ENCODE measurements at places on chromosomes 4 and X.
A peak's percentile ranks its signal among the peaks of the same experiment; 100 is the strongest.

DNA sequence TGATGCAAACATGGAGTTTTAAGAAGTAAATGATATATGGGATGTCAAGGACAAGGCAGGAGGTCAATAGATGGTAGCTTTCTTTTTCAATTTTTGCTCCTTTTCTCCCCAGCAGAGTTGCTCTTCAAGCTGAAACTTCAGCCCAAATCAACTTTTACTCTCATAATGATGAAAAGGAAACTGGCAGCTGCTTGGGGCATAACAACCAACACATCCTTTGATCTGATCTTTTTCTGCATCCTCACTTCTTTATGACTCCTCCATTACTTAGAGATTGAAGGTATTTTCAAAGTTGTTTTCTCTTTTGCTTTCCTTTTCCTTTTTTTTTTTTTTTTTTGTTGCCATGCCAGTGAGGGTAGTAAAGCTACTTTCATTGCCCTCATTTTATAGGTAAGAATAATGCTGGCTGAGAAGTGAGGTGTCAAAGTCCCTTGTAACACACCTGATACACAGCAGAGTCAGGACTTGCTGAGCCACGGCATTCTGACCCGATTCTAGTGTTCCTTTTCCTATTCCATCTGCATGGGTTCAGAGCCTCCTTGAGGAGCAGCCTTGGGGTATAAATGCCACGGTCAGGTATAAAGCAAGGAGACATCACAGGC lies 26.9 kb downstream of the SLC2A9 start:
- no peak for DNase-seq

DNA sequence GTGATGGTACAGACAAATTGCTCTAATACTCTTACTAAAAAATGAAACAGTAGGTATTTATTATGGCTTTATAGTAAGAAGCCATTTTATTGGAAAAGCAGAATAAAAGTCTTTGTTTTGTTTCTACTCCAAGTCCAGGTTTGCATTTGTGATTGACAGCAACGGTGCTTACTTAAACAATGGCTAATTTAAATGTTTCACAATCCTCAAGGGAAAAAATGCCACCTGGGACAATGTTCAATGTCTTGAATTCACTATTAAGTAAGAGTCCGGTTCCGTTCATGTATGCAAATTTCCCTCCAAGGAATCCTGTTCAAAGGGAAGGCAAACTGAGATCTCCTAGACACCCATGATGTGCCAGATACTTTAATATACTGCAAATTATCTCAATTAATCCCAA lies 123.6 kb downstream of the RBM47 start:
- peak; percentile 34 for DNase-seq

DNA sequence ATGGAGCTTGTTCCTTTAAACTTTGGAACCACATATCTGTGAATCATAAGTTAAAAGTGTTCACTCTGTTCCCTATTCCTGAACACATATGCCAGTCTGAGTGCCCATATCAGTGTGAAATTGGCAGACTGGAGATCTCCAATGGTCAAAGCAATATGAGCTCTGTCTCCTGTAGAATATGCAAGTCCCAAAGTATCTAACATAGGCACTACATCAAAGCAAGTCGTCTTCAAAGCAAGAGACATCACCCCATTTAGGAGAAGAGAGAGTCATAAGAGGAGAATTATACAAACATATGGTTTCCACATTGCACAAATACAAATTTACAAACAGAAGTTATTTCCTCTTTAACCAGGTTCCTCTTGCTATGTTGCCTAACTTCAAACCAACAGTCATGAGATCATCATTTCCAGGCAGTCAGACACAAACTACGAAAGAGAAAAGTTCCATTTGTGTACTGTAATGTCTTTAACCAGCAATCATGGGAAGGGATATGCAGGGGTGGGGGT lies 9.9 kb upstream of the GK start:
- DNase-seq, result peak; percentile 86

GRCh38 chrX:10992110-10992509 lies 119.0 kb upstream of the HCCS start:
- no peak for DNase-seq

DNA sequence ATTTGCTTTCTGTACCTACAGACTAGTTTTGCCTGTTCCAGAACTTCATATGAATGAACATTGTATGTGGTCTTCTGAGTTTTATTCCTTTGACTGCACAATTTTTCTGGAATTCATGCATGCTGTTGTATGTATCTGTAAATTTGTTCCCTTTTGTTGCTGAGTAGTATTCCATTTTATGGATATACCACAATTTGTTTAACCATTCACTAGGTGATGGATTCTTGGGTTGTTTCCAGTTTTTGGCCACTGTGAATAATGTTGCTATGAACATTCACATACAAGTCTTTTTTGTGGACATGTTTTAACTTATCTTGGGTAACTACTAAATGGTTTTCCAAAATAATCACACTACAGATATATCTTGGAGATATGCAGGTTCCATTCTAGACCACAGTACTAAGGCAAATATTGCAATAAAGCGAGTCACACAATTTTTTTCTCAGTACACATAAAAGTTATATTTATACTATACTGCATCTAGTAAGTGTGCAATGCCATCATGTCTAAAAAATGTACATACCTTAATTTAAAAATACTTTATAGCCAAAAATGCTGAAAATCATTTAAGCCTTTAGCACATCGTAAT lies 58.7 kb downstream of the TSPAN5 start:
- DNase-seq, result no peak

DNA sequence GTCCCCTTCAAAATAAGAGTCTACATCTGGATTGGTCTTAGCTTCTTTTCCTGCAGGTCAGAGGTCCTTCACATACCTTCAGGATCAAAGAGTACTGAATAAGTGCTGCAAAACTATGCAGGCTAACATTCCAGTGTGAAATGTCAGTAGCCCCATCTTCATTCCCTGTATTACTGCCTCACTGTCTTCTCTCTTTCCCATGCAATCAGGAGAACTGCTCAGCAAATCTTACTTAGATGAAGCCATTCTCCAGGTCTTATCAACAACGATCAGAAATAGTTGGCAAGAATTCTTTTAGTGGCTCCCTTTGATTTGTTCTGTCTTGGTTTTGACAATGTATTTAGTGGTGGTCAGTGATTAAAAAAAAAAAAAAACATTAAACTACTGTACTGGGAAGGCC lies 26.0 kb upstream of the IQCM start:
- no peak for DNase-seq

DNA sequence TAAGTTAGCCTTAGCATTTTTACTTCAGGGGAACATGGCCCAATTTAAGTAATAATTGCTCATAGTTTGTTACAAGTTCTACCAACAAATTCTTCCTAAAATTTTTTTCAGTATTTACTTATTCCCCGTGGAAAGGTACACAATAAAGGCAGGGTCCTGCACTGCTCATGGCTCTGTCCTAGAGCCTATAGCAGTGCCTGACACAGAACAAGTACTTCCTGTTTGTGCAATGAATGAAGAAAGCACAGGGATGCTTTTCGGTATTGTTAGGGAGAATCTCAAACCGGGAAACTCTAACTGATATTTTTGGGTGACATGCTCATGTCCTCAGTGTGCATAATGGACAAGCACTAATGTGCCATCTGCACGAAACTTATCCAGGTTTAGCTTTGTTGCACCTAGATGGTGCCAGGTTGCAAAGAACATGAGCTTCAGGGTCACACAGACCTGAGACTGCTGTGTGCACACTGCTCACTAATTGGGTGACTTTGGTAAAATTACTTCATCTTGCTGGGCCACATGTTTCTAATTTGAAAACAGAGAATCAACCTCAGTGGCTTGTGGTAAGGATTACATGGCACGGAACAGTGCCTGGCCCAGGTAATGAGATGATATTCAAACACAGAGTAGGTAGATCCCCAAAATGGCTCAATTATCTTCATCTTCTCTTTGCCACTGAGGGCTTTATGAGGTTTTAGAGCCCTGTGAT lies 175.8 kb upstream of the NPY2R start:
- DNase-seq, result no peak

DNA sequence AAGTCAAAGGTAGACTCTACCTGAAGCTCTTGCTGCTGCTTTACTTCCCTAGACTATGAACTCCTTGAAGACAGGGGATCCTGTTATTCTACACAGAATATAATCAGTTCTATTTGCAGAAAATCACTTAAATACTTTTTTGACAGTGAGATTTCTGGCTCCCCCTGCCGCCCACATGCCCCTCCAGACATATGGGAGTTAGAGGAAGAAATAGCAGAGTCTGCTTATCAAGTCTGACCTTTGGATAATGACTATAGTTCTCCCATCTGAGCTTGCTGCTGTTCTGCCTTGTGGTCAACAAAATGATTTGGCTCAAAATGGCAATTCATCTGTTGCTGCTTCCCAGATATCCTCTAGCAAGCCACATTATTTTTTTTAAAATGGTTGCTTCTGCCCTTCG lies 101.1 kb downstream of the ENOX2 start:
- no peak for DNase-seq

DNA sequence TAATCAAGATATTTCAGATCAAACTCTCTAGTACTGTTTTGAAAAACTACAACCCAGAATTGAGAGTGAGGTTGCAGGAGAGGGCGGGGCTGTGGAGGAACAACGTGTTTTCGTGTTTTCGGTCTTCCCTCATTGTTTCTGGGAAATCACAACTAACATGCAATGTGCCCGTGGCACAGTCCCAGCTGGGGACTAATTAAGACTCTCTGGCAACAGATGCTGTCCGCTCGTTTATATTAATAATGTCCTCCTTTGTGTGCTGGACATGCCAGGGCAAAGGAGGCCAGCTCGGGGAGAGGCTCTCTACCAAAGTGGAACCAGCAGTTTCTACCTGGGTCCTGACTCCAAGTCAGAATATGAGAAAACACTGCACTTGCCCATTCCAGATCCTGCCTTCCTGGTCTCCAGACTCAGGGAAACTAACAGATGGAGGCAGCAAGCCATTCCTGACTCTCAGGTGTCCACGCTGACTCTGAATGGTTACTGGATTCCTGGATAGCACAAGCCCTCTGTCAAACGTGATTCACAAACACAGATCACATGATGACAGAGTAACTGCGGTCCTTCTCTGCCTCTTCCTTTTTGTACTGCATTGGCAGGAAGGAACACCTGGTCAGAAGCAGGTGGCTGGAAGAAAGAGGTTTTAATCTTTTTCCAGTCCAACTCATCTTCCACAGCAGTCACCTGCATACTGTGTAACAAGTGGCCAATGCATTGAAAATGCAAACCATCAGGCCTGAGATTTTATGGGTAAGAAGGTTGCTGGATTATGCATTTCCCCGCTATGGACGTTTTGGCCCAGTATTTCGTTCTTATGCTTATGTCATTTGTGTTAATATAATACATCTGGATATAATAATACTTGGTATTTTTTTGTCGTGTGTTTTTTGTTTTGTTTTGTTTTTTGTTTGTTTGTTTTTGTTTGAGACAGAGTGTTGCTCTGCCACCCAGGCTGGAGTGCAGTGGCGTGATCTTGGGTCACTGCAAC lies 65.0 kb downstream of the COQ2 start:
- peak; percentile 77 for DNase-seq

DNA sequence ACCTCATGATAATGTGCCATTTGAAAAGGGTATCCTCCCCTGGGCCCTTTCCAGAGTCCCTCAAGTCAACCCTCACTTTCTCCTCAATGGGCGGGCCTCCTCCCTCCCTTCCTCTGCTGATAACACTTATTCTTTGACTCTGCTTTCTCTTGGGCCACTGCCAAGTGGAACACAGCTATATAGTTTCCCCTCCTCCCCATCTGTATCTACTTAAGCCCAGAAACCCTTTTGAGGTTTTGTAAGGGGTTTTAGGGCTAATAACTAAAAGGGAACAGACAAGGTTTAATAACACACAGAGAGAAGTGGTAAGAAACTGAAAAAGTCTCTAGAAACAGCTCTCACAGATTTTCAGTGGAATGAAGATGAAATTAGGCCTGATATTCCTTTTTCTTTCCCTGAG lies 116.7 kb downstream of the GPC3 start:
- DNase-seq, result no peak

DNA sequence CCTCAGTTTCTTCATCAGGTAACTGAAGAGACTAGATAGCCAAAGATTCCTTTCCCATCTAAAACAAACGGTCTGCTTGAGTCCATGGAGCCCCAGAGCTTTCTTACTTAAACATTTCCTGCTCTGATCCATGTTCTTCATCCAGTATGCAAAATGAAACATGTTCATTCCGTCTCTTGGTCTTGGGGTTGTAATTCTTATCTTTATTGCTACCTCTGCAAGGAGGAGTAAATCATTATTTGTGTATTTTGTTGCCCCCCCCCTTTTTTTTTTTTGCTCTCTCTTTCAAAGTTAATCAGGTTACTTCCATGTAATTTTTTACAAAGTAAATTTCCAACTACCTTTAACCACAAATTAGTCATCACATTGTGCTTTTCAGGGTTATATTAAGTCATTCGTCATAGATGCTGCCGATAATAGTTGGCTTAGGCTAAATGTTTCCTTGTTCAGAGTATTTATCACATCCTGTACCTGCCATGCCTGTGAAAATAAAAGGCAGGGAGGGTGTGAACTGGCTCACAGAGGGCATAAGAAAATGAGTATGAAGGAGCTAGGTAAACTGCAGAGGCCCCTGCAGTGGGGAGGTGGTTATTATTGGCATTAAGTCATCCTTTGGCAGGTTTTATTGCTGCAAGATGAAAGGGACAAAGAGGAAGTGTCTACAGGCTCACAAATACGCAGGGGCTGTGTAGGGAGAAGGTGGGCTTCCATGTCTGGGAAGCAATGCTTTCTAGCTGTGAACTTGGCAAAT lies 76.7 kb upstream of the HS3ST1 start:
- no peak for DNase-seq

DNA sequence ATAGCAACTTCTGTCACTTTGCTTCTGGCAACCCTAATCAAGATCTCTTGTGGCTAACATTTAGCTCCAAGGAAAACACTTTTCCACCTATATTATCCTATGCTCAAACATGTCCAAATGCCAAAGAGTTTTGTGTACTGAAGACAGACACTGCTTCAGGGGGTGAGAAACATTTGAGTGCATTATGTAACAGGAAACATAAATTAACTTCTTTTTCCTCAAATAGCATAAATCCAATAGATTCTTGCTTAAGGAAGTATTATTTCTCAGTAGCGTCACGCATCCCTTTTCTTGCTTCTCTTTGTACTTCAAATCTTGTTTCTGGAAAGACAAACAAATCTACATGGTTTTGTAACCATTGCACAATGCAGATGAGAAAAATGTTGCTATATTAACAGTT lies 839.1 kb downstream of the GLUD2 start:
- no peak for DNase-seq

DNA sequence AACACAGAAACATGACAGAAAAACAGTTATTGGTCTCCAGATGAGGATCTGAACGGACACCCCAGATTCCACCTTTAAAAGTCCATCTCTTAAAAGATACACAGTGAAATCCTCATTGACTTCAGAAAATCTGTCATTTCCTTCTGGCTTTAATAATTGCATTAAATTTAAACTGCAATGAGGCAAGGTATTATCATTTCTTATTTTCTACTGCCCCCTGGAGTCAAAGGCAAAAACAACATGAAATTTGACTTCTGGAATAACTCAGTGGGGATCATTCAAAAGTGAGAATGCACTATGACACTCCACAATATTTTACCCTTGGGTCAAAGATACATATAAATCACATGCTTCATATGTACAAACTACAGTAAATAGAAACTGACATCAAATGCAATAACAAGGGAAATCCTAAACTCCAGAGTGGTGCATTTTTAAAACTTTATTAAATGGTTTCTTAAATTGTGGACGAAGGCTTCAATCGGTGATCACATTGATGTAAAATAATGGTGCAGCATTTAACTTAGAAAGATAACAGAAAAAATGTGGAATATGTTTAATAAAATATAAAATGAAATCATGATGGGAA lies 56.4 kb upstream of the SPANXN1 start:
- no peak for DNase-seq

- no peak for DNase-seq
Measured at GRCh38 chr4:89998469-89999011, 103.9 kb downstream of the MMRN1 start.

GRCh38 chr4:94519925-94520789 lies 68.4 kb downstream of the PDLIM5 start:
- peak; percentile 36 for DNase-seq

GRCh38 chrX:13469963-13470684 lies 99.3 kb upstream of the EGFL6 start:
- peak; percentile 82 for DNase-seq
